ENCODE measurements at places on chromosomes 2 and 18. TPM values are rescaled to one million over a fixed set of nuclear protein-coding genes. Genes with fewer than 3 reads are reported as not detected.

The COL4A3 gene
- 8.1 TPM for total RNA-seq

The PLGLB2 gene
- 2.1 TPM for total RNA-seq

The ACKR3 gene
- 57.6 TPM for total RNA-seq

The OSBPL6 gene
- total RNA-seq, result 1.4 TPM

The FAP gene
- total RNA-seq, result 4.4 TPM

The IL18RAP gene
- 0.22 TPM for total RNA-seq

The RFX8 gene
- 5.1 TPM for total RNA-seq

The SERPINB3 gene
- not detected for total RNA-seq

The CCDC74B gene
- 26.6 TPM for total RNA-seq

The BCL2 gene
- 69.3 TPM for total RNA-seq

The CAVIN2 gene
- 53.8 TPM for total RNA-seq

The TMEM237 gene
- 7.2 TPM for total RNA-seq

The COLEC11 gene
- total RNA-seq, result 6.7 TPM

The NPPC gene
- not detected for total RNA-seq

The HNMT gene
- 18.1 TPM for total RNA-seq

The TUBB8B gene
- total RNA-seq, result not detected

The DOK6 gene
- 4.0 TPM for total RNA-seq

The VSNL1 gene
- total RNA-seq, result not detected

The MYCN gene
- total RNA-seq, result 8.8 TPM

The DCDC2C gene
- 3.9 TPM for total RNA-seq

The DAPL1 gene
- total RNA-seq, result 2.6 TPM

The SERPINB11 gene
- total RNA-seq, result not detected

The LIMS3 gene
- total RNA-seq, result 8.4 TPM

The ACVR2A gene
- 18.6 TPM for total RNA-seq

The FABP1 gene
- total RNA-seq, result not detected

The IGFBP5 gene
- 178 TPM for total RNA-seq

The ALK gene
- 4.8 TPM for total RNA-seq

The CCDC68 gene
- total RNA-seq, result 6.6 TPM

The UBE2F gene
- 42.7 TPM for total RNA-seq

The TOGARAM2 gene
- 6.0 TPM for total RNA-seq

The SNX17 gene
- total RNA-seq, result 71.6 TPM

The FEV gene
- total RNA-seq, result not detected
